NCI-H2029 treated with DMSO at 0.1 percent for 48 hours (cell line): ENCODE measurements at places on chromosomes 16 and 17.

GRCh38 chr17:29240968-29241963, 5.4 kb upstream of the CRYBA1 start:
- DNase-seq, result no peak

DNA sequence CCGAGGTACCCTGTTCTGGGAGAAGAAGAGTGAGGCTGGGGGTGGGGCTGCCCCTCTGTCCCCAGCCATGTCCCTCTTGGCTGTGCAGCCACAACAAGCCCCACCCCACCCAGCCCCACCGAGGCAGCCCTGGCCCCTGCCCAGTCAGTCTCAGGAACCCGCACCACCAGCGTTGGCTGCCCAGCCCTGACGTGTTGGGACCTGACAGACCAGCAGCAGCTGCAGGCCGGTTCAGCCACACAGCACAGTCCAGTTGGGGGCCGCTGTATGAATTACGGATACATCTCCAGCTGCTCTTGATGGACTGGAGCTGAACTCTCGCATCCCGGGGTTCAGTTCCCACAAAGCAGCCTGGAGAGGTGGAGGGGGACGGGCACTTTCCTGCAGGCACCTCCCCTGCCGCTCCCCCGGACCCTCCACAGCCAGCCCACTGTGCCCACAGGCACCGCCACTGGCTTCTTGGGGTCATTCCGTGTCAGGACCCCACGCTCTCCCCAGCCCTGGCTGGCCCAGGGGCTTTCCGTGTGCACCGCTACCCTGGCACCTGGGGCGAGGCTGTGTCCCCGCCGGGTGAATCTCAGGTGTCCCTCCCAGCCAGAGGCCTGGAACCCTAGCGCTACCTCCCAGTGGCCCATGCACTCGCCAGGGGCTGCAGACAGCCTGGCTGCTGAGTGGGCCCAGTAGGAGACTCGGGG, 7.1 kb downstream of the CDH15 start:
- no peak for DNase-seq

GRCh38 chr16:3694051-3694450, 23.3 kb downstream of the TRAP1 start:
- no peak for DNase-seq

GRCh38 chr17:31789707-31790505, 69.1 kb downstream of the COPRS start:
- no peak for DNase-seq

- peak; percentile 46 for DNase-seq
Observed at GRCh38 chr17:41647940-41648410, 23.6 kb upstream of the KRT17 start.

- peak; percentile 27 for DNase-seq
Observed at GRCh38 chr17:1413281-1413791, 13.3 kb upstream of the YWHAE start.

GRCh38 chr17:55416000-55416399, 5.6 kb downstream of the MMD start:
- no peak for DNase-seq

- DNase-seq, result no peak
Observed at GRCh38 chr17:8953156-8953885, 12.2 kb downstream of the PIK3R5 start.

DNA sequence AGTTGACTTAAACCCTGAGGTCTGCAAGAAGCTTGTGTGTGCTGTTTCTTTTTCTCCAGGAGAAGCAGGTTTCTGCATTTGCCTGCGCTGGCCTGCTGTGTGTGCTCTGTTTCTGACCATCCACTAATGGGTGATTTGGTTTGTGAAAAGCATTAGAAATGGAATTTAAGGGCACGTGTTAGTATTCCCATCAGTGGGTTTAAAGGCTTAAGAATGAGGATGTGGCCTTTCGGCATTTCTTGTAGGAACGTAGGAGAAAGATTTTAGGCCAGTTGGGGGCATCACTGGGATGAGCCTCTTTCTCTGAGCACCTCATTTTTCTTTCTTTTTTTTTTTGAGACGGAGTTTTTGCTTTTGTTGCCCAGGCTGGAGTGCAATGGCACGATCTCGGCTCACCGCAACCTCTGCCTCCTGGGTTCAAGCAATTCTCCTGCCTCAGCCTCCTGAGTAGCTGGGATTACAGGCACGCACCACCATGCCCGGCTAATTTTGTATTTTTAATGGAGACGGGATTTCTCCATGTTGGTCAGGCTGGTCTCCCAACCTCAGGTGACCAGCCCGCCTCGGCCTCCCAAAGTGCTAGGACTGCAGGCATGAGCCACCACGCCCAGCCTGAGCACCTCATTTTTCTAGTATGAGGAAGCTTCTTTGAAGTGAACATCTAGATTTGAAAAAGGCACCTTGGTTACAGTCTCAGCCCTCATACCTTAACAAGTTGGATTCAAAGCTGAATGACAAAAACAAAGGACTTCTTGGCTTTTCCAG, 110.3 kb downstream of the BANP start:
- DNase-seq, result no peak

DNA sequence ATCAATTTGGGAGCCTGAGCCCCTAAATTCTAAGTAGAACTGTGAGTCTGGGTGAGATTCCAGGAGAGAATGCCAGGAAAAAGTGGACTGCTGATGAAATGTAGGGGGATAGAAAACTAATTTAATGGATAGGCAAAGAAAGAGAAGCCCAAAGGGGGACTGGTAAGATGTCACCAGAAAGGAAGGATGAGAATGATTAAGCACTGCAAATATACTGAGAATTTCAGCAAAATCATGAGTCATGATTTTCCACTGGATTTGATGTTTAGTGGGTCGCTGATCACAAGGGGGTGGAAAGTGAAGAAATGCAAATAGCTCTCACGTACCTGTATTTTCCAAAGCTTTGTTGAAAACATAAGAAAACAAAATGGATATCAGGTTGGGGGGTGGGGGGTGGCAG, 201.8 kb downstream of the SLC39A11 start:
- no peak for DNase-seq

- DNase-seq, result no peak
Observed at GRCh38 chr17:30600060-30600829, 123.0 kb downstream of the GOSR1 start.
